ENCODE measurements at places on chromosomes 7 and 10. TPM values are rescaled to one million over a fixed set of nuclear protein-coding genes. Genes with fewer than 3 reads are reported as not detected.

GRCh38 chr10:78777466-78777865 lies 291.3 kb upstream of the ZMIZ1 start:
- H3K27ac ChIP-seq = no peak overlapping the region
- H3K36me3 ChIP-seq = no peaks in the 10 kb centered on the region
- DNase-seq = no peak
- H3K27me3 ChIP-seq = no peaks in the 10 kb centered on the region
- H3K4me1 ChIP-seq = peaks cover 45% of the 10 kb centered on the region

GRCh38 chr7:100602889-100603725 lies 944 bp downstream of the PCOLCE start:
- H3K36me3 ChIP-seq = peaks cover 3% of the 10 kb centered on the region
- H3K4me1 ChIP-seq = peaks cover 31% of the 10 kb centered on the region
- DNase-seq = no peak
- no peaks in the 10 kb centered on the region for H3K27me3 ChIP-seq

GRCh38 chr10:7265396-7266123 lies 145.3 kb downstream of the SFMBT2 start:
- no peak overlapping the region for H3K27ac ChIP-seq
- no peaks in the 10 kb centered on the region for H3K27me3 ChIP-seq
- no peak overlapping the region for H3K4me3 ChIP-seq
- H3K4me1 ChIP-seq = peaks cover 14% of the 10 kb centered on the region
- DNase-seq = no peak

- no peaks in the 10 kb centered on the region for H3K36me3 ChIP-seq
- no peaks in the 10 kb centered on the region for H3K27me3 ChIP-seq
- no peak for DNase-seq
Measured at GRCh38 chr7:117077658-117078057, 124.4 kb downstream of the ST7 start.

DNA sequence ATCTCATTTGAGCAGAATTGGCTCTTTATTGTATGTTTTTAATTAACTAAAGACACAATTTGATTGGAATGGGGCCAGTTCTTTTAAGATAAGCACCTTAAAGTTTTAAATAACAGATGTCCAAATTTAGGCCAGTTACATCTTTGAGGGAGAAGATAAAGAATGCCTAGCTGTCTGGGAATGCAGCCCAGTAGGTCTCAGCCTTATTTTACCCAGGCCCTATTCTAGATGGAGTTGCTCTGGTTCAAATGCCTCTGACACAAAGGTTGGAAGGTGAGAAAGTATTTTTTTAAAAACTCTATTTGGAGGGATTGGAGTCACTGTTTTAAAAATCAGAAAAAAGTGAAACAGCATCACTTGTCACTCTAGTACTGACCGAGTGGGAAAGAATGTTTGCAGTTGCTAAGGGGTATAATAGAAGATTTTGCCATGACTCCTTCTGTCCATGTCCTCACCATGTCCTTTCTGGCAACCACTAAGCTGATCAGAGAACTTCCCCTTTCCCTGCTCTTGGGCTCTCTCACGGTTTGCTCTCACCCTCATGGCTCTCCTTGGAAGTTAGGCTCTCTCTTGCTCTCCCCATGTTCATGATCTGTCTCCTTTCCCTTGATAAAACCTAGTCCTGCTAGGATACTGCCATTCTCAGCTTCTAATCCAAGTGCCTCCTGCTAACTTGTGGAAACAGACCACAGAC lies 238.2 kb upstream of the AGK start:
- no peak overlapping the region for H3K27ac ChIP-seq
- H3K4me3 ChIP-seq = no peak overlapping the region
- H3K36me3 ChIP-seq = no peaks in the 10 kb centered on the region
- peaks cover 6% of the 10 kb centered on the region for H3K27me3 ChIP-seq

- no peak overlapping the region for H3K4me3 ChIP-seq
- DNase-seq = no peak
- H3K4me1 ChIP-seq = peaks cover 16% of the 10 kb centered on the region
- H3K27me3 ChIP-seq = peaks cover 8% of the 10 kb centered on the region
- peaks cover 1% of the 10 kb centered on the region for H3K36me3 ChIP-seq
- H3K27ac ChIP-seq = peak overlapping the region; percentile 27
Measured at GRCh38 chr7:30931929-30932540, 20.4 kb downstream of the AQP1 start.

Gene LOXL4
- total RNA-seq = 3.2 TPM

- peaks cover 1% of the 10 kb centered on the region for H3K36me3 ChIP-seq
- no peak overlapping the region for H3K4me3 ChIP-seq
- H3K27me3 ChIP-seq = peaks cover 41% of the 10 kb centered on the region
- peaks cover 4% of the 10 kb centered on the region for H3K4me1 ChIP-seq
- no peak overlapping the region for H3K27ac ChIP-seq
- DNase-seq = no peak
Measured at GRCh38 chr7:150972023-150972468, 6.1 kb downstream of the KCNH2 start.

DNA sequence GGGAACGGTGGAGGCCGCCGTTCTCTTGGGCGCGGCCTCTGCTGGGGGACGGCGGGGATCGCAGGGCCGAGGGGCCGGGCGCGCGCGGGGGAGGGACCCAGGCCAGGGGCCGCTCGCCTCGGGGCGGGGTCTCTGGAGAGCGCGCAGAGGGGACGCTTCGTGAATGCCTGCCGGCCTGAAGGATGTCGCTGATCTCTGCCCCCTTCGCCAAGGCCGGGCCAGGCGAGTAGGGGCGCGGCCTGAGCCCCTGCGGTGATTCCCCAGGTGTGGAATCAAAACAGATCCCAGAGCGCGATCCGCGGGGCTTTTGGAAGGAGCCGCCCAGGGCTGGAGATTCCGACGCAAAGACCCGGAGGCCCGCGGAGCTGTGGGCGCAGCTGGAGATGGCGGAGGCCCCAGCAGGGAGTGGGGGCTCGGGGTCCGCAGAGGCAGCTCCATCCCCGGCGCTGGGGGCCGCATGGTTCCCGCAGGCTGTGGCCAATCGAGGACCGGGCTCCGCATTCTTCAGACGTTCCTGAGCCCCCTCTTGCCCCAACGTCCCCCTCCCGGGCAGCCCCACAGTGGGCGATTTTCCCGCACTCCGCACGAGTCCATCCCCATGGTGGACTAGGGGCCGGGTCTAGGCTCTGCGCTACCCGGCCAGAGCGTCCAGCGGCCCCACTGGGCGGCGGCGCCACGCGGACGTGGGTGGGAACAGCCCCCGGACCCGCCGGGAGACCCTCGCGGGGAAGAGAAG lies 166.0 kb downstream of the ACTR3B start:
- H3K27me3 ChIP-seq = peaks cover 32% of the 10 kb centered on the region
- DNase-seq = no peak
- H3K36me3 ChIP-seq = no peaks in the 10 kb centered on the region
- H3K4me1 ChIP-seq = peaks cover 4% of the 10 kb centered on the region
- H3K4me3 ChIP-seq = peak overlapping the region; percentile 41
